ENCODE measurements at places on chromosomes 7 and 10.

- DNase-seq, result no peak
Measured at GRCh38 chr10:94065362-94065761, 71.6 kb downstream of the PLCE1 start.

DNA sequence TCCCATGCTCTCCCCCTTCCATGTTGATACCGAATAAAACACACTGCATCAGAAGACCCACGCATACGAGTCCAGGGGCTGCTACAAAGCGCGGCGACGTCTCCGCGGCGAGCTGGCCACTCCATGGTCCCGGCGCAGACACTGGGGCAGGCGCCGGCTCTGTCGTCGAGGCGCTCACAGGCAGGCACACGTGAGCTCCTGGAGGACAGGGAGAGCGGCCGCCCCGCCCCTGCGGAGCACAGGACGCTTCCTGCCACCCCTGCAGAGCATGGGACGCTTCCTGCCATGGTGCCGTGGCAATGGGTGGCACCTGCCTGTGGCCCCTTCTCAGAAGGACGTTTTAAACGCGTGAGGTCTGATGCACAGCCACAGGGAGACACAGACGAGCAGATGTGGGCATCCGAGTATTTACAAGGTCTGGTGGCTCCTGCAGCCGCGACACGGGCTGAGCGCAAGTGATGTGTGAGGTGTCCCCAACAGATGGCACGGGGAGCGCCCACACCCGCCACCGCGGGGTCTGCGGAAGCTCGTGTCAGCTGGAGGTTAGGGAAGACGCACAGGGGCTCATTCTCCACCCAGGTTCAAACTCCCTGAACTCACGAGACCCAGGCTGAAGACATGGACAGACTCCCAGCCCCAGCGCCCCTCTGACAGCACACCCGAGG lies 21.4 kb upstream of the GPR146 start:
- DNase-seq, result no peak

DNA sequence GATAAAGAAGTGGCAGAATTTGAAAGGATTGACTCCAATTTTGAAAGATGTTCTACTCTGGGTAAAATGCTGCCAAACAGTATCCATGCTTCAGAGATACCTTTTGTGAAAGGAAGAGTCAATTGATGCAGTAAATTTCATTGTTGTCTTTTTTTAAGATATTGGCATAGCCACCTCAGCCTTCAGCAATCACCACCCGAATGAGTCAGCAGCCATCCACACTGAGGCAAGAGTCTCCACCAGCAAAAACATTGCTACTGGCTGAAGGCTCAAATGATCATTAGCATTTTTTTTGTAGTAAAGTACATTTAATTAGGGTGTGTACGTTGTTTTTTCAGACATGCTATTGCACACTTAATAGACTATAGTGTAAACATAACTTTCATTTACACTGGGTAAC lies 31.7 kb upstream of the CYP26C1 start:
- no peak for DNase-seq

DNA sequence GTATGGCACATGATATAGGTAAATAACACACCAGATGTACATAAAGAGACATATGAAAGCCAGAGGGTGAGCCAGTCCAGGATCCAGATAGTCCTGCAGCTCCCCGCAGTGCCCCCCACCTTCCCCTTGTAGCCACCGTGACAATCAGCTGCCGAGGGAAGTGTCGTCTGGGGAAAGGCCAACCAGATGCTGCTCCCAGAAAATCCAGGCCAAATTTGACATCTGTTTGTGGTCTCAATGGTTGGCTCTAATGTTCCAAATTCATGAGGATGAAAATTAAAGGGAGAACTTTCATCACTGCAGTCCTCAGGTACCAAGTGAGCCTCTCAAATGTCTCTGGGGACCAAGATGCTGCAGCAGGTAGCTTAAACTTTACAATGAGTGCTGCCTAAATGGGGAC lies 210.3 kb downstream of the PTEN start:
- no peak for DNase-seq

DNA sequence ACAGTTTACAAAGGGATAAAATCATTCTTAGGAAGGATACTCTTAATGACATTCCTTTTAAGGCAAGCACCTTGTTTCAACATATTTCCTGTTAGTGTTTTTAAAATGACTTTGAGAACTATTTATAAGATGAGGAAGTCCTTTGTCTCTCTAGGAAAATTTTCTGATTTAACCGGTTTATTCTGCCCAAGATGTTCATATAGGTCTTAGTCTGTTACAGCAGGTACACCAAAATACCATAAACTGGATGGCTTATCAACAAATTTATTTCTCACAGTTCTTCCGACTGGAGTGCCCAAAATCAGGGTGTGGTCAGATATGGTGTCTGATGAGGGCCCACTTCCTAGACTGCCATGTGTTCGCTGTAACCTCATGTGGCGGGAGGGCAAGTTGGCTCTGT lies 77.9 kb downstream of the GSAP start:
- no peak for DNase-seq

DNA sequence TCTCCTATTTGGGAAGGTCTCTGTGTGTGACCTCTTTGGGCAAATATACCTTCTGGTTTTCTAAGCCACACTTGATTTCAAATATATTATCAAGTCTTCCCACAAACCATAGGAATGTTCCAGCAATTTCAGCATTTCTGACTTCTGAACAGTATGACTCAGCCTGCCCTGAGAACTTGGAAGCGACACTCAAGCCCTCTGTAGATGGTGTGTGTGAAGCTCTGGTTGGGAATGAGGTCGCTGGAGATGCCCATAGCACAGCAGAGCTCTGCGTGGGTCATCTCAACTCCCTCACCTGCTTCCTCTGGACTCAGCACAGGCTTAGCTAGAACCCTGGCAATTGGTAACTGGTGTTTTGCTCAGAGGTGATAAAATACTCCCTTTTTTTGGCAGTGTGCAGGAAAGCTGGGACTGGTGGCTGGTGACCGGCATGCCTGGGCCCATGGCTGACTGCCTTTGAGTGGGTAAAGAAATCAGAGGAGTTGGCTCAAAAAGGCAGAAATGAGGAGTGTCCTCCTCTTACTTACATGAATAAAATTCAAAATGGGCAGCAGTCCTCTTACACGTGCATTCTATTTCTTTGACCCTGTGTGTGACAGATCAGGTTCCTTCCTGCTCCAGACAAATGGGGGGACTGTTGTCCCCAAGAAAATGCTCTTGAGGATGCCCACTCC lies 87.5 kb upstream of the NRP1 start:
- DNase-seq, result no peak

GRCh38 chr7:125966278-125967048 lies 1036.8 kb upstream of the POT1 start:
- no peak for DNase-seq

DNA sequence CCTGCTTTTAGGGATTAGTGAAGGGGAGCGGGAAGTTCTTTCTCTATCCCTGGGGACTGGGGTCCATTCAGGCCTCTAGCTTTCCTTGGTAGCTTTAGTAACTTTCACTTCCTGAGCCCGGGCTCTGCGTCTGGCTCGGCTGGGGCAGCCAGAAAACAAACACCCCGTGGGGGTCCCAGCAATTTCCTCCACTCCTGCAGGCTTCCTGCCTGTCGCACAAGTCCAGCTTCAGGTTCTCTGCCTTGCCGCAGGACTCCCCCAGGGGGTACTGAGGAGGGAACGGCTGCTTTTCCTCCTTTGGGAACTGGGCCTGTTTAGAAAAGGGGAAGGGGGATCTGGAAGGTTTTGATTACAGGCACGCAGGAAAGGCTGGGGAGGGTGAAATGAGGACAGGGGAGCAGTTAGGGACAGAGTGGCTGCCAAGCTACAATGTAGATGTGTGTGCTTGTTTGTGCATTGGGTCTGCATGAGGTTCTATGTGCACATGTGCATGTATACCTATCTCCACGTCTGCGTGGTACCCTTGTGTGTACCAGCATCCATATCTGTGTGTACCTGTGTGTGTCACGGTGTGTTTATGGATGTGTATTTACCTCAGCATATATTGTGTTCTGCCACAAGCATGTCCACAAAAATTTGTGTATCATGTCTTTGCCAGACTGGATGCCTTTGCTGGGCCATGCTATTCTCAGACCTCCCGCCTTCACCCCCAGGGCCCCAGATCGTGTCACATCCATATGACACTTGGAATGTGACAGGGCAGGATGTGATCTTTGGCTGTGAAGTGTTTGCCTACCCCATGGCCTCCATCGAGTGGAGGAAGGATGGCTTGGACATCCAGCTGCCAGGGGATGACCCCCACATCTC lies 2.0 kb downstream of the KAZALD1 start:
- no peak for DNase-seq

GRCh38 chr7:136179851-136180721 lies 202.9 kb upstream of the MTPN start:
- no peak for DNase-seq

DNA sequence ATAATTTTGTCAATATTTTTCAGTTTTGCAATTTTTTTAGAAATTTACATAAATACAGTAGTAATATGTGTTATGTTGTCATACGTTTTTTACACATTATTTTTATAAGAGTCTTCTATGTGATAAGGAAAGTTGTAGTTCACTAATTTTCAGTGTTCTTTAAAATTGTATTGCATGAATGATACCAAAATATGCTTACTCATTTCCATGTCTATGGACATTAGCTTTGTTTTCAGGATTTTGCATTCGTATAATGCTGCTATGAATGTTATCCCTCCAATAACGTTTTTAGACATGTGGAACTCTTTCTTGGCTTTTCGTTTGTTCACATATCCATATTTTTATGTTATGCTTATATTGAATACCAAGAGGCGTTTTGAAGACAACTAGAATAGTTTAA lies 260.0 kb downstream of the ARL4A start:
- DNase-seq, result no peak

- no peak for DNase-seq
Measured at GRCh38 chr10:77120666-77121376, 516.8 kb downstream of the KCNMA1 start.

DNA sequence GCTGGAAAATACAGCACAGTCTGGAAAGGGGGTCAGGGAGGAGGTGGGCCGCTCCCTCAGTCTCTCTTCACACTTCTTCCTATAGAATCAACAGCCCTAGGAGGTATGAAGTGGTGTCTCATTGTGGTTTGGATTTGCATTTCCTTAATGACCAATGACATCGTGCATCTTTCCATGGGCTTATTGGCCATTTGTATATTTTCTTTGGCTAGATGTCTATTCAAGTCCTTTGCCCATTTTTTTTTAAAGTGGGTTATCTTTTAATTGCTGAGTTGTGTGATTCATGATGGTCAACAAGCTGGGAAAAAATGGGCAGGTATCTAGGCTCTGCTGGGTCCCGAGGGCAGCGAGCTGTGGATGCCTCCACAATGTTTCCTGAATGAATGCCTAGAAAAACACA lies 29.1 kb downstream of the TMEM130 start:
- DNase-seq, result no peak

DNA sequence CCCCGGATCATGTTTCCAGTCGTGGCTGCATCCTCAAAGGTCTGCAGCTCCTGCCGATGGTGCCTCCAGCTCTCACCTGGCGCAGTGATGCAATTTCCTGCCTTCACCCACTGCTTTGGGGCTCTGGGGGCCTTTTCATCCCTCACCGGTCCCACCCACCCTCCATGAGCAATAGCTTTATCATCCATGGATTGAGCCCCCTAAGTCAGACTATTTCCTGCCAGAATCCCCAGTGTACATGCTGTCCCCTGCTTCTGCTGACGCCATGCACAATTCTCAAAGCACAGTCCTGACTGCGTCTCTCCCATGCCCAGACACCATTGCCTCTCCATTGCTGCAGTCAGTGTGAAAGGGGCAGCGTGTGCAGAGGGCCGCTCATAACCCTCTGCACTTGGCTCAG lies 49.7 kb downstream of the FAM241B start:
- DNase-seq, result no peak

GRCh38 chr7:116180302-116180701 lies 30.0 kb upstream of the TES start:
- no peak for DNase-seq

Data from activated CD8-positive, alpha-beta memory T cell treated with anti-CD3 and anti-CD28 coated beads for 1 hour (primary cell).